SIG-M5 (cell line): ENCODE measurements at places on chromosomes 3 and 15.

GRCh38 chr3:53103397-53104296 lies 26.6 kb downstream of the RFT1 start:
- DNase-seq, result no peak

DNA sequence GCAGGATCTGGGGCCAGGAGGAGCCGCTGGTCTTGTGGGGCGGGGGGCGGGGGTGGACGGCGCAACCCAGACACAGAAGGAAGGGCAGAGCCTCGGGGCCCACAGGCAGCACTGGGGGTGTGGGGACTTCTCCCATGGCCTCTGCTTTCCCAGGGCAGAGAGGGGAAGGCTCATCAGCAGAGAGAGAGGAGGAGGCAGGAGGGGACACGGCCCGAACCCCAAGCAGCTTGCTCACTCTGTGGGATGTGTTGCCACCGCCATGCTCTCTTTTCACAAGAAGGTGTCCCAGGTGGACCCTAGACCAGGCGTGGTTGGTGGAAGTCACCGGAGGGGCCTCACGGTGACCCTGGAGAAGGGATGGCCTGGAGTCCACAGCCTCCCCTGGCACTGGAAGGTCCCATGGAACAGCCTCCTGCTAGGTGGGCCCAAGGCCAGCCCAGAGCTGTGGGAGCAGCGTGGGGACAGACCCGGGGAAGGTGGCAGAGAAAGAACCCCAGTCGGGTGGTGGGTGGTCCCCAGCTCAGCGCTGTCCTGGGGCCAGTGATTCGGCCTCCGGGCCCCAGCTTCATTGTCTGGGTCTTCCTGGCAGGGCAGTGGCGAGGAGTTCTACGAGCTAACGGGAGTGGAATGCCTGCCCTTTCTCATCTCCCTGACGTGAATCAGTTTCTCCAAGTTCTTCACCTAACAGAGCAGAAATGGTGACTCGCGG lies 46.8 kb upstream of the PCSK6 start:
- no peak for DNase-seq

DNA sequence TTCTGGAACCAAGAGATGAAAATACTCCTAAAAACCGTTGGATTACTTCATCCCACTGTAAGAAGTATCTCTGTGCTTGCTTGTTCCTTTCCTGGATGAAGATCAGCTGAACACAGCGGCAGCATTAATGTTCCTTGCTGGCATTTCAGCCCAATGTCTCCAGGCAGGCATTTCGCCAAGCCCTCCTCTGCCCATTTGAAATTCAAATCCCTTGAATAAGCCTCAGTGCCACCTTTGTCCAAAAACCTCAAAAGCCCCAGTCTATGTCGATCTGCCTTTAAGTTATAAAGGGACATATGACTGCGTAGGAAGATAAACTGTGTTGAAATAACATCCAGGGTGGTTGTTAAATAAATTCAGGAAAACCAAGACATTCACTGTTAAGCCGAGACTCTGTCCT lies 156.8 kb upstream of the PDZRN3 start:
- DNase-seq, result no peak

DNA sequence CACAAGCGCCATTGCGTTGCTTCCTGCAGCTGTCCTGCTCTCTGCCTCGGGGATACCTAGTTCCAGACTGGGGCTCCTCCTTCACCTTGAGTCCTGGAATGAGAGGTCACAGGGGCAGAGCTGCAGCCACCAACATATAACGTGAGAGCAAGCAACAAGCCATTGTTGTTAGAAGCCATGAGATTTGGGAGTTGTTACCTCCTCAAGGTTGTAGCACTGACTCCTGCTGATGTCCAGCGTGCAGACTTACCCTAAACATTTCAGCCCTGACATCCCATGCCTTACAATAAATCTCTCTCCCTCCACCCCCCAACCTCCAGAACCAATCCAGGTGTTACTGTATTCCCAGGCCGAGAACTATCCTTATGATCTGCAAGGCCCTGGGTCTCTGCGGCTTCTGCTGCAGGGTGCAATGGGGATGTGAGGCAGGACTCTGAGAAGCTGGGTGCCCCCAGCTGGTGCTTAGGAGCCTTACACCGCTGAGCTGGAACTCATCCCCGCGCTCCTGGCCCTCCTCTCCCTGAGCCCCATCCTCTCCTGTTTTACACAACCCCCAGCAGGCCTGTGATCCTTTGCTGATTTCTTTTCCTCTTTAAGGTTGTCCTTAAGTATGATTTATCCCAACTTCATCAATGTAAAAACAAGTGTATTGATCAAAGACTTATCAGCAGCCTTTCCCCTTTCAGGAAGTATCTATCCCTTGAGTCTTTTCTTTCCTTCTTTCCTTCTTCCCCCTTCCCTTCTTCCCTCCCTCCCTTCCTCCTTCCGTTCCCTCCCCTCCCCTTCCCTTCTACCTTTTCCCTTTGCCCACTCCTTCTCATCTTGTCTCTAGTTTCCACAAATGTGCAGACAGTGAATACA lies 84.2 kb upstream of the ABHD2 start:
- DNase-seq, result no peak

DNA sequence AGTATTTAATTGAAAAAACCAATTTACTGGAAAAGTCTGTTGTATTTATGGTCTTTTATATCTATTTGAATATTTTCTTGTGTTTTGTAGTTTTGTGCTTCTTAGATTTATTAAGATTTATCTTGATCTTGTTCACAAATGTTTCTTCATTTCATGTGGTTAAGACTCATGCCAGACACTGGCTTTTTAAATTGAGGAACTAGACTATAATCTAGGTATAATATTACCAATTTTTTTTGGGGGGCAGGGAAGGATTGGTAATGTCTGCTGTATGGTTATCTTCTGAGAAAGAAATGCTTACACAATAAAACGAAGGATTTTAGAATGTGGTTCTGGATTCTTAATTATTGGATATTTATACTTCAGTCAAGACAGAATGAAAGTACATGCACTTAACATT lies 24.9 kb downstream of the AP4E1 start:
- DNase-seq, result no peak

GRCh38 chr3:172189213-172189612 lies 149.8 kb downstream of the FNDC3B start:
- DNase-seq, result no peak

DNA sequence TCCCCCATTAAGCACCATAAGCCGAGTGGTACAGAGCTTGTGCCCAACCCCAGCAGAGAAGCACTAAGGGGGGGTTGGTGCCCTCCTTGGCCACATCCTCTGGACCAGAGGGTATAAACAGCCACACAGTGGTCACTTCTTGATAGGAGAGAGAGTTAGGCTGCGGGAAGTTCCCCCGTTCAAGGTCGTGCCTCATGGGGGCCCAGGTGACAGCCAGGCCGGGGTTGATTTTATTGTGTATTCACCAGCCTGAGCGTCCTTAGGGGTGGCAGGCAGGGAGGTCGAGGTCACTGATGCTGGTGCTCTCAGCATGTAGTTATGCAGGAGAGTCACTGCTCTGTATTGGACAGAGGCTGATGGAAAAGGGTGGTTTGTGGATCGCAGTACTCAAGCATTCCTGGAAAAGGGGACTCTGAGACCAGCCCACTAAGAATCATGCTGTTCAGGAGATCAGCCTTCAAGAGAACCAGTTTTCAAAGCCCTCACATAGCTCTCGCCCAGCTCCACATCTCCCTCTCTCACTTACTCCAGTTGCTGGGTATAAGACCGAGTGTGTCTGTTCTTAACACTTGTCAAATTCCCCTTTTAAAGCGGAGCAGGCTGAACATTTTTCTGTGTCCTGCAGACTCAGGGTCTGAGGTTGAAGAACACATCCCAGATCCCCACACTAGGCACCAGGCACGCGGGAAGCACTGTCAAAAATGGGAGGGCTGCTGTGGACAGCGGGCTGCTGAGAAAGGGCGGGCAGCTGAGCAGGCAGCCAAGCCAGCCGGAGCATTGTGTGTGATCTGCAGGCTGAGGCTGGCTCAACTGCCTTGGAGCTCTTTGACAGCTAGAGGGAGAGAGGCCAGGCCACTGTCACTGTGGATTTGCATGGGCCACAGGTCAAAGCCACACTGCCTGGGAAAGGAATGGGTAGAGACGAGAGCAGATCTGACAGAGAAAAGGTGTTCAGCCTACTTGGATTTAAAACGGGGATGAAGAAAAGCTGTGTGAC lies 279.3 kb upstream of the LRRFIP2 start:
- DNase-seq, result no peak

DNA sequence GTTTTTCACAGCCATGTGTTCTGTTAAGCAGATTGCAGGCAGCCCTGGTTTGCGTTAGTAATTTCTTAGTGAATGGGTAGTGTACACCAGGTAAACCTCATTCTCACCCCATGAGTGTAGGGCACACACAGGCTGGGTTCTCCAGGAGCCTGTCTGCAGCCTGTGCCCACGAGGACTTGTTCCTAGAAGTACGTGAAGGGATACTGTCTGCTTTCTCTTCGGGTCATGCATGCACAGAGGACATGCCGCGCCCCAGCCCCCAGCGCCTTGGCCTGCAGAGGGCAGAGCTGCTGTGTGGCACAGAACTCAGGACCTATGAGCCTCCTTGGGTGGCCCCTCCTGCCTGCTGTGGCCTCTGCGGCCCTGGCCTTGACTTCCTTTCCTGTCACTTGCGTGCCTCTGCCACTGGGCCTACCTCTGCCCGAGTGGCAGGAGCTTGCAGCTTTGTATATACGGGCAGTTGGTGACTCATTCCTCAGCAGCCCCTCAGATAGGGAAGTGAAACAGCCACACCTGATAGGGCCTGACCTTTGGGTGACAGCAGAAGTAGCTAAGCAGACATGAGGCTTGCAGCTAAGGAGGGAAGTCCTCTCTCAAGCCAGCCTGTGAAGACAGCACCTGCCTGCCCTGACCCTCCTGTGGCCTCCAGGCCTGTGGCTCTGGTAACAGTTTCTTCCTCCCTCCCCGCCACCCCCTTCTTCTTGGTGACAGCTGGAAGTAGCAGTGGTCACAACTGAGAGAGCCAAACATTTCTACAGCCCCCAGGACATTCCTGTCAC lies 19.5 kb downstream of the PPCDC start:
- DNase-seq, result peak; percentile 94

DNA sequence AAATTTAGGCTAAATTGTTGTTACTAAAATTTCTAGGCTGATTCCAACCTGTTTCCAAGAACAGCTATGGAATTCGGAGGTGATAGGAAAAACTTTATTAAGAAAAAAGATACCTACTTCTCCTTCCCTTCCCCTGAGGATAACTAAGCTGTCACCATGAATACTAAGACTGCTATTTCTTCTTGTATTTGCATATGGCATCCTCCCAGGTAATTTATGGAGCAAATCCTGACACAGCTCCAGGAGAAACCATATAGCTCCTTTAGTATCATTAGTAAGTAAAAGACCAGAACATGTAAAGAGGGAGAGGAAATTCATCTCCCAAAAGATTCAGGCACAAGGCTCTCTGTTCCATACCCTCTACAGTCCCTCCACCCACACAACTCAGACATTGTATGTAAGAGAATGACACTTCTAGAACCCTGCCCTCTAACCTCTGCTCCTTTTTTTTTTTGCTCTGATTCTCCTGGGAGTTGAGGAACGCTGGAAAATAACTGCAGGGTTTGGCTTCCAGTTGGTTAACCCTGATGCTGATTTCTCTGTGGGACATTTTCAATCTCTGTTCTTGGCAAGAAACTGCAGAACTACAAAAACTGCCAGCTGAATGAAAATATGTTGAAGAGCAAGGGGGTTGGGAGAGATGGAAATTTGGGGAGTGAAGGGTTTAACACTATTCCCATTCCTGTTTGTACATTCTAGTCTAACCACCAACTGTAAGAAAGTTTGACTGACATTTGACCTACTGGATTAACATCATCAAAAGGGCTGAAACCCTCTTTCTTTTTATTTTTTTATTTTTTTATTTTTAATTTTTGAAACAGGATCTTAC lies 14.2 kb upstream of the MAGI1 start:
- no peak for DNase-seq

DNA sequence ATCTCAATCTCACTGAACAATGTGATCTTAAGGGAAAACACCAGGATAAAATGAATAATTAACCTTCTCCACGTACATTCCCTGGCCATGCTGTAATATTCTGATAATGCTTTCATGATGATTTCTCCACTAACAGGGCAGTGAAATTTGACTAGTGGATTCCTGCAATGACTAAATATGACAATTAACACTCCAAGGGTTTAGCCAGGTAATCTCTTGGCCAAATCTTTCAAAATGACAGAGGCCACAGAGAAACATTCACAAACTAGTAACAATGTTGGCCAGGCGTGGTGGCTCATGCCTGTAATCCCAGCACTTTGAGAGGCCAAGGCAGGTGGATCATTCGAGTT lies 31.7 kb upstream of the ST8SIA2 start:
- no peak for DNase-seq

DNA sequence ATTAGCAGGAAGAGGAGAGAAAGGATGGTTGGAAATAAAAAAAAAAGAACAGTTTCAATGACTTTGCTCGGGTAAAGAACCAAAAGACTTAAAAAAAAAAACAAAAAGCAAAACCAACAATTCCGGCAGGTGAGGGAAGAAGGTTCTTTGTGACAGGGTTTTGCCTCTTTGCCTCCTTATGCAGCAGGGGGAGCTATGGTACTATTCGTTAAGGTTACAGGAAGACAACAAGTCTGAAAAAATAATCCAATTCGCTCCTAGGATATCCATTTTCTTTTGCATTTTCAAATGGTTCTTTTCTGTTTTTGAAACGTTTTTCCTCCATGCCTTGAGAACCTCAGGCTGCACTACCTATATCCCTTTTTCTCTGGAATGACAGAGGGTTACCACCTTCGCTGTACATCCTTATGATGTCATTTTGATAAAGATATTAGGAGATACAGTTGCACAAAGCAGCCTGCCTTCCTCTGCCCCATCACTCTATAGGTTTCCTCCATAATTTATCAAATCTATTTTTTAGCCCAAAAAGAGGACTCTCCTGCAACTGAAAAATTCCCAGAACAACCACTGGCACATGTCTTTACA lies 55.0 kb downstream of the CFAP20DC start:
- DNase-seq, result no peak

GRCh38 chr3:112519424-112520001 lies 20.2 kb upstream of the BTLA start:
- peak; percentile 21 for DNase-seq

DNA sequence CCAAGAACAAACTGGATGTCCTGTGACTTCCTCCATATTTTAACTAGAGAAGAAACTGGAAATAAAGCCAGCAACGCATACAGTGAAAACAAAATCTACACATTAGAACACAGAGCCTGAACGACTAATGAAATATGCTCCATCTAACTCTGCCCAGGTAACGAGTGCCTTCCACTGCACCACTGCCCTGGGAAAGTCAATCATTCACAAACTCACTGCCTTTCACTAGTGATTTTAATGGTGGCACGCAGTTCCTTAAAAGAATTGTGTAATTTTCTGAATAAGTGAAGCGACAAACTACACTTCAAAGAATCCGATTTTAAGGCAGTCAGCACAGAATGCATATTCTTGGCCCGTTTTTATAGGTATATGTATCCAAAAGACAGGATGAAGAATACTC lies 416.0 kb downstream of the SHQ1 start:
- no peak for DNase-seq

- DNase-seq, result peak; percentile 26
These were observed 11.0 kb upstream of the RAB7A start for GRCh38 chr3:128714887-128715491.

GRCh38 chr3:168269001-168269400 lies 173.3 kb upstream of the GOLIM4 start:
- DNase-seq, result no peak

- DNase-seq, result no peak
These were observed 138.9 kb upstream of the SGO1 start for GRCh38 chr3:20324664-20325478.
